ENCODE measurements at places on chromosomes 11 and 22. TPM values are rescaled to one million over a fixed set of nuclear protein-coding genes. Genes with fewer than 3 reads are reported as not detected.

DDX10 gene
- 19.5 TPM for polyA plus RNA-seq

TMEM121B gene
- polyA plus RNA-seq, result not detected

SCN3B gene
- not detected for polyA plus RNA-seq

PDGFB gene
- polyA plus RNA-seq, result 0.24 TPM

OTOG gene
- not detected for polyA plus RNA-seq

DGCR6 gene
- 0.25 TPM for polyA plus RNA-seq

C1QTNF5 gene
- polyA plus RNA-seq, result not detected

OR10A6 gene
- not detected for polyA plus RNA-seq

SYT12 gene
- polyA plus RNA-seq, result not detected

RFPL2 gene
- polyA plus RNA-seq, result not detected

TSKU gene
- polyA plus RNA-seq, result not detected

POU2AF2 gene
- not detected for polyA plus RNA-seq

CREB3L1 gene
- not detected for polyA plus RNA-seq

CSF2RB gene
- polyA plus RNA-seq, result 17.6 TPM

NCF4 gene
- 121 TPM for polyA plus RNA-seq

FOLR1 gene
- not detected for polyA plus RNA-seq

OR5B2 gene
- not detected for polyA plus RNA-seq

PHOX2A gene
- not detected for polyA plus RNA-seq

DDI1 gene
- polyA plus RNA-seq, result 0.10 TPM

PAFAH1B2 gene
- polyA plus RNA-seq, result 20.6 TPM

GNAZ gene
- 2.0 TPM for polyA plus RNA-seq

C11orf87 gene
- polyA plus RNA-seq, result not detected

SYTL2 gene
- polyA plus RNA-seq, result 1.3 TPM

MOGAT2 gene
- polyA plus RNA-seq, result not detected

TMEM184B gene
- 5.9 TPM for polyA plus RNA-seq

HMOX1 gene
- polyA plus RNA-seq, result 28.7 TPM
